ENCODE measurements at places on chromosomes 3 and 15.

DNA sequence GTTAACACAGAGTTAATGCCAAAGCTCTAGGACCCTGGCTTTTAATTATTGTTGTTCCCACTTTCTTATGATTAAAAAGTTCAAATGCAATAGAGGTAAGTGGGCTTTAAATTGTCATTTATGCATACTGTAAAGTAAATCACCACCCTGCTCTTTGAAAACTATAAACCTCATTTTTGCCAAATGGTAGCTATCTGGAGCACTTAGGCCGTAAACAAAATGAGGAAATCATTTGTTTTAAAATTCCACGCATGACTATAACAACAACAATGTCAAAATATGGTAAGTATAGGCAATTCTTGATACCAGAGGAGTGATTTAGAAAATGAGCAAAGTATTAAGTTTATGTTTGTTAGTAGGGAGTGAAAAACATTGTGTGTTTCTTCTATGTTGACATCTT is 1.8 kb downstream of the UNC13C start:
- no peak for DNase-seq

GRCh38 chr3:152234657-152235375 is 33.9 kb upstream of the MBNL1 start:
- DNase-seq = no peak

GRCh38 chr3:149703466-149703865 is 45.6 kb upstream of the WWTR1 start:
- peak; percentile 94 for DNase-seq

- no peak for DNase-seq
These were observed 314.9 kb upstream of the TMCO5A start for GRCh38 chr15:37619358-37620042.

DNA sequence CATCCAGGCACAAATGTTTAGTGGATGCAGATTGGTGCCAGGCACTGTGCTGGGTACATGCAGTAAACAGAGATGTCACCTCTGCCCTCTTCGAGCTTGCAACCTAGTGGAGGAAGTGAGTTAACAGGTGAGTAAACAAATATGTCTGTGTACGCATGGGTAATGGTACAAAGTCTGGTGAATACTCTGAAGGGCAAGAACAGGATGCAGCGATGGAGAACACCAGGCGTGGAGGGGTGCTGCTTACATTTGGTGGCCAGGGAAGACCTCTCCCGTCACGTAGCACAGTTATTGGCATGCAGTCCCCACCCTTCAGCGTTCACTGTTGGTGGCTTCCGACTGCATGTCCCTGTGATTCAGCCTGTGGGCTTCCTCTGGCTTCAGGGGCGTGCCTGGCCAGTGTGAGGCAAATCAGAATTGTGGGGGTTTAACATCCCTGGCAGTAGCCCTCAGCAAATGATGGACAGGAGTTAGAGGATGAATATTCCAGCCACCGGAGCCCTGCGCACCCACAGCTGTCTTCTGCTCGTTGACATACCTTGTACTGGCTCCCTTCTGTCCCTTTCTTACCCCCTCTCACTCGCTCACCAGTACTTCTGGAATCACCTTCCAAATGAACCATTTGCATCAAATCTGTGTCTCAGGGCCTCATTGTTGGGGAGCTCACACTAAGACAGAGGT is 9.1 kb upstream of the HDAC11 start:
- no peak for DNase-seq

- DNase-seq = no peak
These were observed 53.5 kb downstream of the TFDP2 start for GRCh38 chr3:142095841-142096240.

DNA sequence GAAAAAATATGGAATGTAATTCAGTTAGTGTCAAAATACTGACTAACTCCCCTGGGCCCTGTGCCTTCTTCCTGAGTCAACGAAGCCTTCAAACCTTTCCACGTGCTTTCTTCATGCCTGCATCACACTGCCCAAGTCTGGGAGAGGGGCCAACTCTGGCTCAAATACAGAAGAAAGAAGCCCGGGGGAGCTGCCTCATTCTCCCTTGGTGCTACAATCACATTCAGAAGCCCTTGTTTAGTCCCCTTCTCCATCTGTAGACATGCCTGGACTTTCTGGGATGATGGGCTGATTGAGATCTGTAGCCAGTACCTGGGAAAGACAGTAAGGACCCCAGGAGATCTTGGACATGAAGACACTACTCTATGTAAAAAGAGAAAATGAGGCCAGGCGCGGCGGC is 77.8 kb upstream of the GSK3B start:
- peak; percentile 90 for DNase-seq

DNA sequence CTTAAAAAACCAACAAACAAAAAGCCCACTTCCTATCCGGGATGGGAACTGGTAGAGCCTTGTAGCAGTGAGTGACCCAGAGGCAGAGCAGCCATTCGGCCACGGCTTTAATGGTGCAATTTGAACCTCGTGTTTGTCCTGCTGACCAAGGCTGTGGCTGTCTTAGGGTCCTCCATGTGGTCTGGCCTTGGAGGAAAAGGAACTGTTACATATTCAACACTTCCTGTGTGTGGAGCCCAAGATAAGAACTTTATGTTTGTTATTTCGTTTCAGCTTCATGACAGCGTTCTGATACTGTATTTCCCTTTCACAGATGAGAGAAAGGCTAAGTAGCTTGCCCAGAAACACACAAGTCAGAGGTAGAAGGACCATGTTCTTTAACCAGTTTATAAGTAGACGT is 269.8 kb downstream of the SV2B start:
- DNase-seq = no peak

All from AG10803 (cell line).